ENCODE measurements at places on chromosomes 4 and X. TPM values are rescaled to one million over a fixed set of nuclear protein-coding genes. Genes with fewer than 3 reads are reported as not detected.

DNA sequence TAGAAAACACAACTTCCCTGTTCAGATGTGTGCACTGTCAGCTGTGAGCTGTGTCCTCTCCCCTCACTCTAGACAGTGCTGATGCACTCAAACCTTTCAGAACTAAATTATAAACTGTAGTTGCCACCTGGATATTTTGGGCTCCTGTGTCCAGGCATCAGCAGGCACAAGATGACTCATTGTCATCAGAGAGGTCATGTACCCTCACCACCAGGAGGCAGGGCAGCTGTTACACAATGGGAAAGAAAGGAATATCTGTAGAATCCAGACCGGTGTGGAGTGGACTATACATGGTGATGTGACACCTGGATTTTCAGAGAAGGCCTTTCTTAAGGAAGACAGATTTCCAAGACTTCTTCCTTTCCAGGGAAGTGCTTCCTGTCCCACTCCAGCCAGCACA lies 854.4 kb upstream of the AGA start:
- no peaks in the 10 kb centered on the region for H3K4me1 ChIP-seq
- no peak overlapping the region for H3K4me3 ChIP-seq
- no peak for DNase-seq

GRCh38 chrX:47297874-47298273 lies 65.1 kb downstream of the USP11 start:
- H3K4me3 ChIP-seq, result no peak overlapping the region
- no peaks in the 10 kb centered on the region for H3K36me3 ChIP-seq
- H3K27ac ChIP-seq, result no peak overlapping the region
- no peaks in the 10 kb centered on the region for H3K27me3 ChIP-seq
- DNase-seq, result no peak

DNA sequence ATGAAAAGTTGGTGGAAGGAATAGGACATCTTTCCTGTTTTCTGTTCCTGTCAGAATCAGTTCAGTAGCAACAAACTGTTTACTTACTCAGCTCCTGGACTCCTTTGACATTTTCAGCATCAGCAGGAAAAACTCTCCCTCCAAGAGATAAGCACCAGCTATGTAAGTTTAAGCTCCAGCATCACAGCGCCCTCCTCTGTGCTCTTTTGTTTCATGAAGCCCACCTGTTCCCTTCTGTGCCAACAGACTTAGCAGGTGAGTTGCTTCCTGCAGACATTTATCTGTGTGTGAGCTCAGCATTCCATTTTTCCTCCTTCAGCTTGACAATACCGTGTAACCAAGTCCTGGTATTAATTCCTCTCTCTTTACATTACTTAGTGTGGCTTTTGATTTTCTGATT lies 644.1 kb upstream of the AGA start:
- no peaks in the 10 kb centered on the region for H3K36me3 ChIP-seq
- H3K4me3 ChIP-seq, result no peak overlapping the region
- no peaks in the 10 kb centered on the region for H3K27me3 ChIP-seq

GRCh38 chr4:77662396-77662795 lies 56.8 kb downstream of the CXCL13 start:
- no peaks in the 10 kb centered on the region for H3K4me1 ChIP-seq
- H3K4me3 ChIP-seq, result no peak overlapping the region
- no peak overlapping the region for H3K27ac ChIP-seq
- DNase-seq, result no peak

- no peaks in the 10 kb centered on the region for H3K4me1 ChIP-seq
- no peak overlapping the region for H3K4me3 ChIP-seq
- H3K36me3 ChIP-seq, result no peaks in the 10 kb centered on the region
Observed at GRCh38 chrX:50002067-50002714, 79.8 kb downstream of the CLCN5 start.

DNA sequence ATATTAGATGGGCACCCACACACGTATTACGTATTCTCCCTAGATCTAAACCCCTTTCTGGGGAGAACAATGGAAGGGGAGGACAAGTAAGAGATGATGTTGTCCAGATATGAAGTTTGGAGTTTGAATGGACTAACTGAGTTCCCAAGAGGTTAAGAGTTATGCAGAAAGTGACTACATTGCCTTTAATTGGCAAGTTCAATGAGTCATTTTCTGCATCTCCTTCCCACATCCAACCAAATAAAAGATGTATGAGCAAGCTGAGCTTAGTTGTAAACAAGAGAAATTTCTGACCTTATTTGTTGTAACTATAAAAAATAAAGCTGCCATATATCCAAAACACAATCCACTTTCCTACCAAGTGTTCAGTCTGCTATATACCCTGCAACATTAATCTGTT lies 50.5 kb downstream of the TIGD2 start:
- no peaks in the 10 kb centered on the region for H3K36me3 ChIP-seq
- no peak for DNase-seq
- no peaks in the 10 kb centered on the region for H3K27me3 ChIP-seq
- H3K4me3 ChIP-seq, result no peak overlapping the region
- no peak overlapping the region for H3K27ac ChIP-seq
- no peaks in the 10 kb centered on the region for H3K4me1 ChIP-seq

DNA sequence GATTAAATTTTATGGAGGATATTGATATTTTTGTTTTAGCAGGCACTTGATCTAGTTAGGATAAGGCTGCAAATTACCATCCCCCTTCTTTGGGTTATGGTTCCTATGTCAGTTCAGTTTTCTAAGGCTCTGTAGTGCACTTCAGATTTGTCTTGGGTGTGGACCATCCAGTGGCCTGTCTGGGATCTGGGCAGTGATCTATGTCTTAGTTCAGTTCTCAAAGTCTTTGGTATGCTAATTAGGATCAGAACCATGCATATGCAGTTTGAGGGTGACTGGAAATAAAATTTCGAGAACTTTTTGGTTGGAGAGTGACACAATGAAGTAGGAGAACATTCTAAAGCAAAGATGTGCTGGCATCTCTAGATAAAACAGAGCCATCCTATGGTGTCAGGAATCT lies 388.2 kb downstream of the MID1IP1 start:
- H3K4me3 ChIP-seq, result no peak overlapping the region
- H3K36me3 ChIP-seq, result no peaks in the 10 kb centered on the region
- H3K4me1 ChIP-seq, result no peaks in the 10 kb centered on the region
- H3K27ac ChIP-seq, result no peak overlapping the region

DNA sequence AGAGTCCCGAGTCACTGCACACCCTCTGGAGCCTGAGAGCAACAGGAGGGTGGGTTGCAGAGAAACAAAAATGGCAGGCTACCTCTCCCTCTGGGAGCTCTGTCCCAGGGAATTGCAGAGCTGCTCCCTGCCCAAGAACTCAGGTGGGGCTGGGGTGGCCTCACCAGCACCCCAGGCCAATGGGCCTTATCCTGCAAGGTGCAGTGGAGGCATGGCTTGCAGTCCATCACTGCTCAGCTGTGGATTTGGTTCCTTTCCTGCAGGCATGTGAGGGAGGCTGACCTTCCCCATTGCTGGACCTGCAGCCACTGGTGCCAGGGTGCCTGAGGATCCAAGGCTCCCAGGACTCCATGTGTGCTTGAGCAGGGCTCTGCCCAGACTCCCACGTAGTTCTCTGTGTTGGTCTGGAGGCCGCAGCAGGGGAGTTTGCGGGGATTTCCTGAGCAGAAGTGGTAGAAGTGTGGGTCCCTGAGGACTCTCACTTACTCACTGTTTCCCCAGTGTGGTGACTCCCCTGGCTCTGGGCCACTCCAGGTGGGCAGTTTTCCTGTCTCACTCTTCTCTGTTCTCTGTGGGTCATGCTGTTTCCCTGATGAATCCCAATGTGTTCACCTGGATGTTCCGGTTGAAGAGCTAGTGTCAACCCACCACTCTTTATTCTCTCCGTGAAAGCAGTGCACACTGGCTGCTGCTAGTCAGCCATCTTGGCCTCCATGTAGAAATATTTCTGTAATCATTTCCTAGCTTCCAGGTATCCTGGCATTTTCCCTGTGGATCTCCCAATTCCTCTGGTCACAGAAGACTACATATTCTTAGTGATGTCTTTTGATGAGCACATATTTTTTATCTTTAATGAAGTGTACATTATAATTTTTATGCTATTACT lies 82.3 kb downstream of the ARHGAP24 start:
- H3K27ac ChIP-seq, result no peak overlapping the region
- no peak for DNase-seq
- no peaks in the 10 kb centered on the region for H3K36me3 ChIP-seq
- H3K27me3 ChIP-seq, result no peaks in the 10 kb centered on the region

- no peaks in the 10 kb centered on the region for H3K27me3 ChIP-seq
Observed at GRCh38 chr4:39320381-39321115, 45.6 kb downstream of the RFC1 start.

GRCh38 chrX:87003031-87003430 lies 514.6 kb upstream of the KLHL4 start:
- no peaks in the 10 kb centered on the region for H3K4me1 ChIP-seq
- no peak overlapping the region for H3K4me3 ChIP-seq
- no peak for DNase-seq
- no peaks in the 10 kb centered on the region for H3K36me3 ChIP-seq

GRCh38 chrX:13194291-13195103 lies 125.4 kb downstream of the ATXN3L start:
- H3K27ac ChIP-seq, result no peak overlapping the region
- no peak for DNase-seq
- no peaks in the 10 kb centered on the region for H3K4me1 ChIP-seq

Gene ANOS1
- polyA plus RNA-seq, result 1.7 TPM

DNA sequence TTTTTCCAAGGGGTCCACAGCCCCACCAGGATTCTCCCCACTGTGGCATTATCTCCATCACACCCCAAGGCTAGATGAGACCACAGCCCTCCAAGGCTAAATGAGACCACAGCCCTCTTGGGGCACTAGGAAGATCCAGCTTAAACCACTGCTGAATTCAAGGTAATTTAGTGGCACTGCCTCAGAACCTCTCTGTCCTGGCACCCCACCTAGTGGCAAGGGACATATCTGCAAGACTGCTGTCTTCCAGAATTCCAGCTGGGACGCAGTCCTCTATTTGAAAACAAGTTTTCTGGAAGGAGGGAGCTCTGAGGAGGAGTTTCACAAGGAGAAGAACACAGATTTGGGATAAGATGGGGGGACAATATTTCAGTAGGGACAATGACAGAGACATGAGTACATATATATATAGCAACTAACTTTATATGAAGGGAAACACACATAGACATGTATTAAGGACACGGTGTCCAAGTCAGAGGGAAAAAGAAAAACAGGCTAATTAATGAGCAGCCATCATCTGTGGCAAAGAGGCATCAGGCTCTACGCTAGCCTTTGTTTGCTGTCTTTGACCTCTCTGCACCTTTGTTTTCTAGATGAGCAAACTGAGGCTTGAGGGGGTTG lies 9.3 kb downstream of the CETN2 start:
- H3K4me1 ChIP-seq, result no peaks in the 10 kb centered on the region
- no peak for DNase-seq
- no peaks in the 10 kb centered on the region for H3K27me3 ChIP-seq
- H3K27ac ChIP-seq, result no peak overlapping the region

GRCh38 chr4:8324640-8325239 lies 55.2 kb downstream of the HTRA3 start:
- H3K27me3 ChIP-seq, result no peaks in the 10 kb centered on the region
- H3K36me3 ChIP-seq, result no peaks in the 10 kb centered on the region
- H3K27ac ChIP-seq, result no peak overlapping the region
- peaks cover 13% of the 10 kb centered on the region for H3K4me1 ChIP-seq
- no peak overlapping the region for H3K4me3 ChIP-seq

DNA sequence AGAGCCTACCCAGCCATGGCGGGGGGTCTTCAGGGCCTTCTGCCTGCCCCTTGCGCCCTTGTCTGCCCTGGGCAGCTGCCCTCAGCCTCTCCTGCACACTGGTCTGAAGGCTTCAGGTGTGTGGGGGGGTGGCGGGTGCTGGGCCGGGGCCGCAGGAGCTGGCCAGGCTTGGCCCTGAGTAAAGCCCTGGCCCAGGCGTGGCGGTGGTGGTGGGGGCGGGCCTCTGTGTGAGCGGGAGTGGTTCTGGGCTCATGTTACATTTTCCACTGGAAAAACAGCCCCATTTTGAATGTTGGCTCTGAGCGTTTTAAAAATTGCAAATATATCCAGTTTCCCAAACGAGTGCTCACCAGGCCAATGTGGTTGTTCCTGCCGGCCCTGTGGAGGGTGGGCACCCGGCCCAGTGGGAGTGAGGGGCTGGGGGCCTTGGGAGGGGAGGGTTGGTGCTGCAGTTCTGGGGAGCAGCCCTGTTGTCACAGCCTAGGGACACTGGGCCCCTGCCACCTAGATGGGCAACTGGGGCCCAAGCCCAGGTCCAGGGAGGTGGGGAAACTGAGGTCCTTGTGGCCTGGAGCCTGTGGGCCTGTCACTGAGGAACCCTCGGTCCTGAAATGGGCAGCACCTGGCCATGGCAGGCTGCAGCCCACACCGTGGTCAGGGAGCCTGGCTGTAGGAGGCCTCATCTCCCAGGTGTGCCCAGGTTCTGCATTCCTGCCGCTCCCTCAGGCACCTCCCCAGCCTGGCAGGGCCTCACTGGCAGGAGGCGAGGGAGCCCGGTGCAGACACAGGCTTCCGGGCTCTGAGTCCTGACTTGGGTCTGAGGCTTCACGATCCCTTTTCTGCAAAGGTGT lies 28.3 kb downstream of the FGFRL1 start:
- no peak for DNase-seq
- no peaks in the 10 kb centered on the region for H3K36me3 ChIP-seq
- no peaks in the 10 kb centered on the region for H3K27me3 ChIP-seq
- no peak overlapping the region for H3K4me3 ChIP-seq
- H3K4me1 ChIP-seq, result no peaks in the 10 kb centered on the region

- no peak overlapping the region for H3K4me3 ChIP-seq
- no peaks in the 10 kb centered on the region for H3K36me3 ChIP-seq
- H3K4me1 ChIP-seq, result no peaks in the 10 kb centered on the region
- H3K27ac ChIP-seq, result no peak overlapping the region
Observed at GRCh38 chr4:169988252-169988651, 37.9 kb downstream of the MFAP3L start.

DNA sequence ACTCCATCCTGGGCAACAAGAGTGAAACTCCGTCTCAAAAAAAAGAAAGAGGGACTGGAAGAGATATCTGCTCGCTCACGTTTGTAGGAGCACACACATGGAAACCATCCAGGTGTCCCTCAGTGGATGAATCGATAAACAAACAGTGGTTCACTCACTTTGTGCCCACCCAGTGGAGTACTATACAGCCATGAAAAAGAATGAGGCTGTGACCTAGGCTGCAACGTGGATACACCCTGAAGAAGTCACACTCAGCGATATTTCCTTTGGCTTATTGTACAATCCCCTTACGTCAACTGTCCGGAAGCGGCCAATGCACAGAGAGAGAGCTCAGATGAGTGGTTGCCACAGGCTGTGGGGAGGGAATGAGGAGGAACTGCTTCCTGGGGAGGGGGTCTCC lies 82.3 kb upstream of the PPP2R3B start:
- H3K27me3 ChIP-seq, result no peaks in the 10 kb centered on the region
- no peak overlapping the region for H3K27ac ChIP-seq
- no peak overlapping the region for H3K4me3 ChIP-seq
- no peaks in the 10 kb centered on the region for H3K36me3 ChIP-seq

DNA sequence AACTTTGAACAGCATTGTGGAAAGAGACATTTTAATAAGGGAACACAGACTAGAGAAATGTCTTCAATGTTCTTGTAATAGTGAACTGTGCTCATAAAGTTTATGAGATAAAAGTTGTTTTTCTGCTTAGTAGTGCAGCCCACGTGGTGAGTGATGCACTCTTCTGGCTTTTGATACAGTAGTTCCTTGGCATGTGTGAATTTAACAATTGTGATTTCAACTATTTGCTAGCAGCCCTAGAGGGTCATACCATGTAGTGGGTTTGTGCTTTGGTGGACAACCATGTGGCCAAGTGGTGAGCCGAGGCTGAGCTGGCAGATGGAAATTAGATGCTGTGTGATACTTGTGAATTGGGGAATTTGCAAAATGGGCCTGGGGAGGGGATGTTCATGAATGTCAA lies 116.2 kb upstream of the SLC4A4 start:
- no peaks in the 10 kb centered on the region for H3K36me3 ChIP-seq
- no peak overlapping the region for H3K27ac ChIP-seq
- no peaks in the 10 kb centered on the region for H3K27me3 ChIP-seq
- H3K4me1 ChIP-seq, result peaks cover 8% of the 10 kb centered on the region
